Activated T-cell treated with anti-CD3 and anti-CD28 coated beads, Interleukin-2, amount 50 U/mL, for 24 hours (primary cell): ENCODE measurements at places on chromosomes 2 and 18.

DNA sequence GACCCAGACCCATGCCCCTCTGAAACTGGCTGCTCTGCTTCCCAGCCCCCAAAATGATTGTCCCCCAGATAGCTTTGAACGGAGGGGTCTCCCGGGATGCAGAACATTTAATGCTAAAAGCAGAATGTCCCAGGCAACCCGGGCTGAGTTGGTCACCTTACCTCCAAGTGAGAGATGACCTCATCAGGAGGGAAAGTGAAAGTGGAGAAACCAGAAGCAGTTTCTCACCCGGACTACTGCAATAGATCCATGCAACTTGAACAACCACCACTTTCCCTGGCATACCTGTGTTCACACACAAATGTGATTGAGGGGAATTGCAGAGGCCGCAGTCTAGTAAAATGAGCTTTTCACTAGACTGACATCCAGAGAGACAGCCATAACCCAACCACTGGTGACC lies 75.3 kb upstream of the NPAS2 start:
- DNase-seq: no peak

GRCh38 chr2:109392816-109393661 lies 220.7 kb downstream of the SEPTIN10 start:
- no peak for DNase-seq

DNA sequence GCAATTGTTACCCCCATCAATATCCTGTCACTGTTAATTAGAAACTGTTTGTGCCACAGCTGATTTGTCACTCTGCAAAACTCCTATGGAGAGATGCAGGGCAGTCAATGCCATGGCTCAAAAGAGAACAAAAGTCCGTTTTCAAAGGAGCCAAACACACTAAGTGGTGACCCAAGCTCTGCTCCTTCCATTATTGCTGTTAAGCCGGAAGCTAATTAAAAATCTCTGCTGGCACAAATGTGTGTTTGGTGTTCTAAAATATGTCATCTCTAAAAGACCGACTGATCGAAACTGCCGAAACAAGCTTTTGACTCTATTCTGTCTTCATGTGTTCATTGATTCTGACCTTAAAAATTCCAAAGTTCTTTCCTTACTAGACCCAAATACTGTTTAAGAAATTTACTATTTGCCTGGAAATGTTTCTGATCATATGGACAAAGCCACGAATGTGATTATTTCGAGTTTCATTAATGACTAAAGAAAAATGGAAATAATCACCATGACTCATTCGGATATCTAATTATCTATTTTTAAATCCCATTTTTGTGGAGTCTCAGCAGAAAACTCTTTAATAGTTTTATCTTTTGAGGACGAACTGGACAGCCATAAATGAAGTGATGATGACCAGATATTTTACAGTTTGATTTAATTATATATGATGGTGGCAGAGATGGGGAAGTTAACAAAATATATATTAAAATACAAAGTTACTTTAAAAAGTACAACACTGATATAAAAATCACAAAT lies 287.6 kb downstream of the SOCS6 start:
- DNase-seq: no peak

DNA sequence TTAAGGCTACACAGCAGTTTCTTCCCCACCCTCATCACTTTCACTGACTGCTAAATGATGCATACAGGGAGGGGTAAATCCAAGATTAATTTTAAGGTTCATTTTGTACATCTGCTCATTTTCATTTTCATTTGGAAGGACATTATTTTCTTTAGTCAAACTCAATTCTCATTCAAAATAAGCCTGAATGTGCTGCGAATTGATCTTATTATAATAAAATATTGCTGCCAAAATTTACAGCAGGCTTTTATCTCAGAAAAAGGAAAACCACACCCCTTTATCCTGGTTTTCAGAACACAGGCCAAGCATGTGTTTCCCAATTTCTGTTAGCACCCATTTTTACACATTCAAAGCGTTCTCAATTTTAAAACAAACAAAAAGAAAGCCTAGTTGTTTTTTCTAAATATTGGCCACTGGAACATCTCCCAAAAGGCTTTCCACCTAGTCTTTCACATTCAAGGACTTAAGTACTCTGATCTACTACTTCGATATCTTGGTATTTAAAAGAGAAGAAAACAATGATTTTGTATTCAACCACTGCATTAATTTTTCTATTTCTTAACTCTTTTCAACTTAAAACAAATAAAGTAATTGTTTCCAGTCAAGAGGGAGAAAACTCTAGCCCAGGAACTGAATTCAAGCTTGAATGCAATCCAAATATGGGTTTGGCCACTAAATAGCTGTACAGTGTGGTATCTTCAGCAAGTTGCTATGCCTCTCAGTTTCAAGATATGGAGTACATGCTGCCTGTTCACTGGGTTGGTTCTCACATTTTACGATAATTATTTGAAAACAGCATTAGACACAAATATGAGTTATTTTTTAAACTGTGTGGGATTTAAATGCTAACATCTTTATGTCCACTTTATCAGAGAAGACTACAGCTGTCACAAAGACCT lies 52.5 kb downstream of the CDH2 start:
- DNase-seq: no peak

- DNase-seq: no peak
These were observed 2.2 kb upstream of the IL1RN start for GRCh38 chr2:113124984-113125855.

- no peak for DNase-seq
These were observed 20.6 kb upstream of the ZNF804A start for GRCh38 chr2:184577743-184578142.

- DNase-seq: no peak
These were observed 43.6 kb downstream of the KCNG3 start for GRCh38 chr2:42450136-42450535.
